Activated CD4-positive, alpha-beta T cell treated with anti-CD3 and anti-CD28 coated beads, Interleukin-2, amount 50 U/mL, for 16 hours (primary cell): ENCODE measurements at places on chromosomes 11 and 22.

DNA sequence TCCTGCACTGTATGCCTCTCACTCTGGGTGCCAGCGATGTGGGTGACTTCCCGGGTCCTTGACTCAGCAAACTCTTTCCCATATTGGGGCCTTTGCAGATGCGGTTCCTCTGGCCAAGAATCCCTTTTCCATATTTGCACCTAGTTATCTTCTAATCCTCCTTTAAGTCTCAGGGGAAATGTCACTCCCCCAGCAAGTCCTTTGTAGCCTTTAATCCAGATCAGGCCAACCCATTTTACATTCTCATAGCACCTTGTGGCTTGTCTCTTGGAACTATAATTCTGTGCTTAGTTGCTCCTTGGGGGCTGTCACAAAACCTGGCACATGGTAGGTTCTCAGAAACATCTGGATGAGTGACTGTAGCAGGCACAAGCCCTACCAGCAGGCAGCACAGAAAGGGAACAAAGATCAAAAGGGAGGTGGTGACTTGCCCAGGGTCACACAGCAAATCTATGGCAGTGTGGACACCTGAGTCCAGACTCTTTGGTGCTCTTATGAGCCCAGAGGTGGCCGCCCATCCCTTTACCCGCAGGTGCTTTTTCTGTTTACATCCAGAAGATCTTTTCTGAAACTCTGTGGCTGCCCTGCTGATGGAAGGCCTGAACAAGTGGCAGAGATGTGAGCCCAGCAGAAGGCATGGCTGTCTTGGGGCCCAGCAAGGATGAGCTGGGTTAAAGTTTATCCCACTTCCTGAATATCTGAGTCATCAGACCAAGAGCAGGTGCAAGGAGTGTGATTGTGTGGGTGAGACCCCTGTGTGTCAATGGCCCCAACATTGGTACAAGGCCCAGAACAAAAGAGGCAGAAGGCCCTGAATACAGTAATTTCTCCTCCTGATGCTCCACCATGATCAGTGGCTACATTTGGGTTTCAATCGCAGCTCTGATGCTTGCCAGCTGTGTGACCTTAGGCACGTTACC is 78.6 kb upstream of the GRK3 start:
- peak; percentile 53 for DNase-seq

- DNase-seq, result no peak
These were observed 28.8 kb downstream of the KLHL22 start for GRCh38 chr22:20466659-20467379.

- no peak for DNase-seq
These were observed 6.3 kb downstream of the NOX4 start for GRCh38 chr11:89484896-89485295.

- peak; percentile 3 for DNase-seq
These were observed 25.8 kb downstream of the QSER1 start for GRCh38 chr11:32918427-32918826.

GRCh38 chr11:113373981-113374560 is 13.5 kb upstream of the ANKK1 start:
- no peak for DNase-seq

DNA sequence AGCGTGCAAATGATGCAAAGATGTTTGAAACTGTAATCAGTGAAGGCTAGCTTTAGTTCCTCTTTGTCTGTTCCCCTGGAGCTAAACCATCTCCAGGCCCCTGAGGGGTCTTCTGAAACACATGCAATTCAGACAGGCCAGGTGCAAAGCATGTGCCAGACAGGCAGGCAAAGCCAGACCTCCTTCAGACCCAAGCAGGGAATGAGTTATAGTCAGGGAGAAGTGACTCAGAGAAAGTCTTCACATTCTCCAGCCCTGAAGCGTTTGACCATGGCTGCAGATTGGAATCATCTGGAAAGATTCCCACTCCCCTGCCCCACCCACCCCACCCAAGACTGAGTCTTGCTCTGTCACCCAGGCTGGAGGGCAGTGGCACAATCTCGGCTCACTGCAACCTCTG is 187.0 kb upstream of the ISX start:
- DNase-seq, result no peak

GRCh38 chr11:68412593-68413475 is 47.7 kb upstream of the PPP6R3 start:
- DNase-seq, result peak; percentile 89

- peak; percentile 5 for DNase-seq
These were observed 30.5 kb downstream of the CHKA start for GRCh38 chr11:68090706-68091105.
